ENCODE measurements at places on chromosomes 12 and 14.
A peak's percentile ranks its signal among the peaks of the same experiment; 100 is the strongest.

DNA sequence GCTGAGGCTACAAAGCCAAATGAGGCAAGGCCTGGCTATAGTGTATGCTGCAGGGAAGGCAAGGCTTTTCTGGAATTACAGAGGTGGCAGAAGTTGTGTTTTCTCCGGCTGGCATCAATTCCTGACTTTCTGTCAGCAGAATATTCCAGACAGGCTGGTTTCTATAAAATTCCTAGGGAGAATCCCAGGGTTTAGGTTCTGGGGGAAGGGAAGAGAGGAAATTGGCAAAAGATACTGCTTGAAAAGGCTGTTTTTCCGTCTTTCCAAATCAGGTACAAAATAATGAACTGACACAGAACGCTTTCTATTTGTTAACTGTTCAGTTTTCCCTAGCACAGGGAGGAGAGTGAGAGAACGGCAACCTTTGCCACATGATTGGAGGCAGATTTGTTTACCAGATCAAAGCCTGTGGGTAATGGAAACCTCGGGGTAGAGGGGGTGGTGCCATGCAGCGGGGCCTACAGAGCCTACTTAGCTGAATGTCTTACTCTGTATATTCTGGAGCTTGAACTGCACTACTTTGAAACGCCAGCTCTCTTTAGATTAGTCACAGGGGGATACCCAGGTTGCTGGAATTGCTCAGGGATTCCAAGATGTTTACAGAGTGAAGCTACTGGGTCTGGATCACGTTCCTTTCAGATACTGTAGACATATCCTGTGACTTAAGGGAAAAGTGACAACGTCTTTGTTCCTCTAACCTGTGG lies 65.8 kb upstream of the DACT1 start:
- no peak for DNase-seq

DNA sequence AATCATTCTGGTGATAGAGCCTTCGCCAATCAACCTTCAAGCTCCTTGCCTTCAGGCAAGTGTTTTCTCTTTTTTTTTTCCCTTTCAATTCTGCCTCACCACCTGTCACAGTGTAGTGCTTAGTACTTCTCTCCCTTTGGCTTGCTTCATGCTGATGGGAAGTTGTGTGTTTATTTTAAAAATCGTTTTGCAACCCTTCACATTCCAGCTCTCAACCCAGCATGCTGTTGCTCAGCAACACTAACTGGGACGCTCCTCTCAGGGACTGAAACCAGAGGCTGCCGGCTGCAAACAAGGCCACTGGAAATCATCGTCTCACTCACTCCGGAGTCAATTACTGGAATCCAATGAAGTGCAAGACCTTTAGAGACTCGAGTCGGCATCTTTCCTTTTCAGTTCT lies 342.7 kb downstream of the PRKD1 start:
- no peak for DNase-seq

GRCh38 chr14:100375266-100375962 lies 52.3 kb downstream of the SLC25A47 start:
- DNase-seq = peak; percentile 98

DNA sequence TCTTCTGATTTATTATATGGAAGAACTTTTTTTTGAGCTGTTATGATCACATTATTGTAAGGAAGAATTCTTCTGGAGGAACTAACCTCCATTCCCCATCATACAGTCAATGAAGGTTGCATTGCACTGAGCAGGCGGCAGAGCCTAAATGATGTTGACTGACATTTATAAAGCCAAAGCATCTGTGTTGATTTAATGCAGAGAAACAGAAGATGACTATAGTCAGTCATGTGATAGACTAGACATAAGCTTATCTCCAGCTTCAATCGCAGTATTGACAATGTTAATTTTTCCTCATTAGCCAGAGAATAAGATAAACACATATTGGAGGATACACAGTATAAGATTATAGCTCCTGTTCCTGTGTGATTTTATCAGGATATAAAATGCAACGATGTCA lies 82.0 kb downstream of the PRICKLE1 start:
- DNase-seq = no peak

- no peak for DNase-seq
These were observed 54.4 kb upstream of the RFLNA start for GRCh38 chr12:124240493-124240892.

DNA sequence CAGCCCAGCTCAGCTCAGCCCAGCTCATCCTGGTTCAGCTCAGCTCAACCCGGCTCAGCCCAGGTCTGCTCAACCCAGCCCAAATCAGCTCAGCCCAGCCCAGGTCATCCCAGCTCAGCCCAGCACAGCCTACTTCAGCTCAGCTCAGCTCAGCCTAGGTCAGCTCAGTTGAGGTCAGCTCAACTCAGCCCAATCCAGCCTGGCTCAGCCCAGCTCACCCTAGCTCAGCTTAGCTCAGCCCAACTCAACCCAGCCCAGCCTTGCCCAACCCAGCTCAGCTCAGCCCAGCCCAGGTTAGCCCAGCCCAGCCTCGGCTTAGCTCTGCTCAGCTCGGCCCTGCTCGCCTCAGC lies 332.3 kb downstream of the TMEM121 start:
- no peak for DNase-seq
